Bladder microvascular endothelial cell (primary cell): ENCODE measurements at places on chromosomes 3 and 15. TPM values are rescaled to one million over a fixed set of nuclear protein-coding genes. Genes with fewer than 3 reads are reported as not detected.

Gene MNS1
- total RNA-seq, result 0.25 and 0.32 TPM in 2 replicates

Gene CPN2
- not detected in 2 replicates for total RNA-seq

Gene TRAIP
- 5.2 and 6.0 TPM in 2 replicates for total RNA-seq

Gene SERPINI1
- total RNA-seq, result 1.4 and 1.6 TPM in 2 replicates

Gene ZNF660
- total RNA-seq, result 0.49 and 2.0 TPM in 2 replicates

Gene ITIH1
- 0.16 TPM in 1 of 2 replicates, not detected in the other for total RNA-seq

Gene VIPR1
- 0.25 TPM in 1 of 2 replicates, not detected in the other for total RNA-seq

Gene PP2D1
- total RNA-seq, result not detected in 2 replicates

Gene FXR1
- 151 and 278 TPM in 2 replicates for total RNA-seq

Gene ANKUB1
- not detected in 2 replicates for total RNA-seq

Gene TTC21A
- total RNA-seq, result 1.3 and 4.2 TPM in 2 replicates

Gene STRIT1
- not detected in 2 replicates for total RNA-seq

Gene RLBP1
- total RNA-seq, result not detected in 2 replicates

Gene TMC3
- total RNA-seq, result not detected in 2 replicates

Gene SKOR1
- under 0.01 TPM in 1 of 2 replicates, not detected in the other for total RNA-seq

Gene DUOXA2
- total RNA-seq, result not detected in 2 replicates

Gene SMCO1
- not detected in 2 replicates for total RNA-seq

Gene GHRL
- under 0.01 and 0.69 TPM in 2 replicates for total RNA-seq

Gene TLNRD1
- 9.4 and 10.5 TPM in 2 replicates for total RNA-seq

Gene PDZRN3
- 0.19 TPM in 1 of 2 replicates, not detected in the other for total RNA-seq

Gene PIERCE2
- 0.32 and 1.2 TPM in 2 replicates for total RNA-seq

Gene GCNT3
- not detected in 2 replicates for total RNA-seq

Gene CSK
- 29.6 and 87.0 TPM in 2 replicates for total RNA-seq

Gene SLC12A1
- not detected in 2 replicates for total RNA-seq

Gene GXYLT2
- total RNA-seq, result under 0.01 and 0.44 TPM in 2 replicates

Gene TBL1XR1
- total RNA-seq, result 84.3 and 296 TPM in 2 replicates

Gene RETNLB
- not detected in 2 replicates for total RNA-seq

Gene ARHGAP31
- total RNA-seq, result 24.3 and 42.5 TPM in 2 replicates

Gene PYGO1
- 0.32 and 0.57 TPM in 2 replicates for total RNA-seq

Gene GPR87
- 0.49 TPM in 1 of 2 replicates, not detected in the other for total RNA-seq

Gene KNG1
- total RNA-seq, result not detected in 2 replicates

Gene PIF1
- 5.9 and 13.4 TPM in 2 replicates for total RNA-seq

Gene CCDC32
- total RNA-seq, result 10.8 and 13.2 TPM in 2 replicates

Gene SAMD7
- total RNA-seq, result not detected in 2 replicates

Gene LRRN1
- not detected in 2 replicates for total RNA-seq

Gene REC114
- total RNA-seq, result not detected in 2 replicates

Gene ZFAND6
- total RNA-seq, result 107 and 158 TPM in 2 replicates

Gene EFCC1
- total RNA-seq, result 1.5 and 3.3 TPM in 2 replicates

Gene GUCA1C
- not detected in 2 replicates for total RNA-seq

Gene C3orf20
- not detected in 2 replicates for total RNA-seq

Gene NUP210
- 0.16 and 7.9 TPM in 2 replicates for total RNA-seq

Gene ZMYND10
- total RNA-seq, result 0.16 and 0.31 TPM in 2 replicates

Gene TRIM71
- total RNA-seq, result under 0.01 TPM in 1 of 2 replicates, not detected in the other
